ENCODE measurements at places on chromosomes 4 and X. TPM values are rescaled to one million over a fixed set of nuclear protein-coding genes. Genes with fewer than 3 reads are reported as not detected.

Gene XPNPEP2
- total RNA-seq: 0.73 TPM

Gene HERC5
- 1.5 TPM for total RNA-seq

Gene ODAPH
- total RNA-seq: not detected

Gene RAB33A
- total RNA-seq: 0.24 TPM

DNA sequence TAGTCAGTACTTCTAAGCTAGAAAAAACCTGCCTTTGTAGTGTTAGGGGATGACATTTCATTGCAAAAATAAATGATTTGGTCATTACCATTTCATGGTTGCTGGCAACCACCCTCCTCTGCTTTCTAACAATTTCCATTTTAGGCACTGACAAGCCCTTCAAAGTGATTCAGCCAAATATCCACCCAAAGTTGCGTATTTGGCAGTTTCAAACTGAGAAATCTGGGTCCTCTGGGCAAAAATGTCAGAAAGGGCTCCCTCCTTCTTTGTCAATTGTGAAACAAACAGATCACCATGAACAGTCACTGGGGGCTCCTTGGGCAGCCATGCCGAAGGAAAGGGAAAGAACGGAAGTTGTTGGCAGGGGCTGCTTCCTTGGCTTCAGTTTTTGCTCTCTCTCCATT, 33.0 kb downstream of the PLAC1 start:
- DNase-seq: no peak

- DNase-seq: no peak
Observed at GRCh38 chrX:103791228-103791627, 14.6 kb downstream of the PLP1 start.

- DNase-seq: no peak
Observed at GRCh38 chrX:11352296-11352741, 59.1 kb downstream of the AMELX start.

DNA sequence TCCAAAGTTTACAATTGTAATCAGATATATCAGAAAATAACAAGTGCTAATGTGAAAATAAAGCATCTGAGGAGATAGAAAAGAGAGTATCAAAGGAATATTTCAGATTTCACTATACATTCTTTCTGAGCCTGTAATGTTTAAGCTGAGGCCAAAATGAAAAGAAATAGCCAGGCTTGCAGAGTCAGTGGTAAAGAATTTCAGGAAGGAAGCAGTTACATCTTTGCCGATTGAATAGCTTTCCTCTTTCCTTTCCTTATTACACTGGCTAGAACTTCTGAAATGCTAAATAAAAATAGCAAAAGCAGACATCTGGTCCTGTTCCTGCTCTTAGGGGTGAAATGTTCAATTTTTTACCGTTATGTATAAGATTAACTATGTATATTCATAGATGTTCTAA, 1441.6 kb upstream of the PCDH7 start:
- DNase-seq: no peak

DNA sequence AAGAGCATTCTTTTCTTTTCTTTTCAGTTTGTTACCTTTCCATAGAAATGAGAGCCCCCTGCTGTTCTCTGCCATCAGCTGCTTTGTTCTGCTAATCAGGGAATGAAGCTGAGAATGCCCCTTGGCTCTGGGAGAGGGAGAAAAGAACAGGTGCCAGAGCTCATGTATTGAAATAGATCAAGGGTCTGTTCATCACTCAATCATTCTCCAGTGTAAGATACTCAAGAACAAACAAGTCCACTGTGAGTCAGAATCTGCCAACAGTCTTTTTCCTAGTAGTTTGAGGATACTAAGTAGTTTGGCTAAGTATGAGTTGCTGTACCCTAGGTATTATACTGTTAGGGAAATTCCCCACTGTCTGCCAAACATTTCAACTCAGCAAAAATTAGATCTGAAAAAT, 144.3 kb downstream of the RTL3 start:
- no peak for DNase-seq

All from Right ventricle myocardium superior (tissue), 1 donor.